ENCODE measurements at places on chromosomes 12 and 14. TPM values are rescaled to one million over a fixed set of nuclear protein-coding genes. Genes with fewer than 3 reads are reported as not detected.

IRAK3 gene
- 3.0 TPM for total RNA-seq

ZFHX2 gene
- 0.44 TPM for total RNA-seq

PRORP gene
- 17.5 TPM for total RNA-seq

DNA sequence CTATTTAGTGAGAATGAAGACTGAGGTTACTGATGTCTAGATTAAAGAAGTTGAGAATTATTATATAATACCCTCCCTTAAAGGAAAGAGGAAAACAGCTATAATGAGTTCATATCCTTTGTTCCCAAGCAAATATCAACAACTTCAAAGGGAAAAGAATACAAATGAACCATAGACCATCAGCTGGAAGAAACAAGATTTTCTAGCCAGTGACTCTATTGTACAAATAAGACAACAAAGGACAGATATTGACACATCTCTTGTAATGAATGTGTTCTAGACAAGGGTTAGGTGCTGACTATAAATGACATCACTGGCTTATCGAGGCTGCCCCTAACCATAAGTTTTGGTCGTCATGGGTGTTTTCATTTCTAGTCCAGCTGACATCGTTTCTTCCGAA is 48.2 kb downstream of the SLC38A4 start:
- ATAC-seq = no peak

TDRD9 gene
- total RNA-seq = 0.16 TPM

KRT79 gene
- total RNA-seq = 0.32 TPM

DNA sequence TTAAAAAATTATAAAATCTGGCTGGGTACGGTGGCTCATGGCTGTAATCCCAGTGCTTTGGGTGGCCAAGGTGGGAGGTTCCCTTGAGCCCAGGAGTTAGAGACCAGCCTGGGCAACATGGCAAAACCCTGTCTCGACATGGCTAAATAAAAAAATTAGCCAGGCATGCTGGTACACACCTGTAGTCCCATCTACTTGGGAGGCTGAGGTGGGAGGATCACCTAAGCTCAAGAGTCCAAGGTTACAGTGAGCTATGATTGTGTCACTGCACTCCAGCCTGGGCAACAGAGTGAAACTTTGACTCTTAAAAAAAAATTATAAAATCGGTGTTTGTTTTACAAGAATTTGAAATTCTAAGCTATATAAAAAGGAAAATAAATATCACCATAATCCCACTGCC is 141.8 kb downstream of the SLC38A6 start:
- ATAC-seq = no peak

- ATAC-seq = peak; percentile 77
These were observed 23.4 kb upstream of the SLC35F4 start for GRCh38 chr14:57889245-57889644.

DNA sequence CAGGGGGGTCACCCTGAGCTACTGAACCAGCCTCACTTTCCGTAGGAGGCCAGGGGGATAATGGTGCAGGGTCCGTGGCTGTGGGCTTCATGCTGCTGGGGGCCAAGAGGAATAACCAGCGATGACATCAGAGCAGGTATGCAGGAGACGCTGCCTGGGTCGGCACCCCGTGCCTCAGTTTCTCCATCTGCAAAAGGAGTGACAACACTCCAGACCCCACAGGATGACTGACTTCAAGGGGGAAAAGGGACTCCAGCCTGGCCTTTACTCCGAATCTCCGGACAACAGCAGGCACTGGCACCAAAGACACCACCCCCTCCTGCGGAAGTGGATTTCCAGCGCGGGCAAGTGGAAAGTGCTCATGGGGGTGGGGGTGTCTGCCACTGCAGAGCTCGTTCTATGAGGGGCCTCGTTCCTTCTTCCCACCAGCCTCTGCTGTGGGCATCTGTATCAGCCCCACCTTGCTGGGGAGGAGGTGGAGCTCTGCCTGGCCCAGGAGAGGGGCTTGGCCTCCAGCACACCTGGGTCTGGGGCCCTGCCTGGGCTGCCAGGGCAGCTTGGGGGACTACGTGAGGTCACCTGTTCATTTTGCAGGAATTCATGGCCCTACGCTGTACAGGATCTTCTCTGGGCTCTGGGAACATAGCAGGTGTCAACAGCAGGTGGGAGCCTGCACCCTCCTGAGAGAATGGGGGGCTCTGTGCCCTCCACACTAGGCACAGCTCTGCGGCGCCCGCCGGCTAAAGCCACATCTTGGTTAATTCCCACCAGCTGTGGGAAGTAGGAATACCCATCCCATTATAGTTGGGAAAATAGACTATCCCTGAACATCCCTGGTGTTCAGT is 216.6 kb upstream of the C14orf180 start:
- ATAC-seq = no peak

CCDC92 gene
- 9.9 TPM for total RNA-seq

- no peak for ATAC-seq
These were observed 4.5 kb upstream of the MAGOHB start for GRCh38 chr12:10617863-10618262.

- no peak for ATAC-seq
These were observed 3.5 kb upstream of the KCNK10 start for GRCh38 chr14:88326352-88327103.

RPS29 gene
- 1,410 TPM for total RNA-seq

TC2N gene
- 52.5 TPM for total RNA-seq

ADAMTS20 gene
- not detected for total RNA-seq

- ATAC-seq = no peak
These were observed 58.4 kb downstream of the ATP2B1 start for GRCh38 chr12:89650239-89650638.

CLEC1A gene
- 0.68 TPM for total RNA-seq

- ATAC-seq = no peak
These were observed 115.4 kb upstream of the KRAS start for GRCh38 chr12:25366122-25366521.

OAS1 gene
- 37.2 TPM for total RNA-seq

FIGNL2 gene
- total RNA-seq = 0.16 TPM

CCNB1IP1 gene
- 27.9 TPM for total RNA-seq

GRCh38 chr12:47223848-47224213 is 144.1 kb upstream of the AMIGO2 start:
- ATAC-seq = no peak

DNA sequence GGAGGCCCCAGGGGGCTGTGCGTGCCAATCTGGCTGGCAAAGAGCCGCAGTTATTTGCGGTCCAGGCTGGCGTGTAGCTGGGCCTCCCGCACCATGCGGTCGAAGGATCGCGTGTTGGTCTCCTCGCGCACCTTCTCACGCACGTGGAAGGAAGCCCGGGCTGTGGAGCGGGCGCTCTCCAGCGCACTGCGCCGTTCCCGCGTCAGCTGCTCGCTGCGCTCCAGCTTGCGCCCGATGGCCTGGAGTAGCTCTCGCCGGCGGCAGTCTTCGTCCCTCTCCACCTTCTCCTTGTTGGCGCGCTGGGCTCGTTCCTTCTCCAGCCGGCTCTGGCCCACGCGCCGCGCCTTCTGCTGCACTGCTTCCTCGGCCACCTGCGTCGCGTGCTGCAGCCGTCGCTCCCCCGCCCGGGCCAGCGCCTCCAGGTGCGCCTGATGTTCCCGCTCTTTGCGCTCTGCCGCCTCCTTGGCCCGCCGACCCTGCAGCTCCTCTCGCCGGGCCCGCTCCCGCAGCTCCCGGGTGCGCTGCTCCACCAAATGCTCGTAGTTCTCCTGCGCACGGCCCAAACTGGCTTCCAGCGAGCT is 3.1 kb downstream of the CCDC177 start:
- ATAC-seq = no peak

GRCh38 chr14:64998455-64998931 is 11.8 kb downstream of the FNTB start:
- peak; percentile 84 for ATAC-seq

- no peak for ATAC-seq
These were observed 99.1 kb upstream of the FOXN3 start for GRCh38 chr14:89516173-89516572.

UNG gene
- total RNA-seq = 32.0 TPM

- ATAC-seq = no peak
These were observed 121.9 kb downstream of the KITLG start for GRCh38 chr12:88458327-88458726.

P2RX2 gene
- total RNA-seq = not detected

DNA sequence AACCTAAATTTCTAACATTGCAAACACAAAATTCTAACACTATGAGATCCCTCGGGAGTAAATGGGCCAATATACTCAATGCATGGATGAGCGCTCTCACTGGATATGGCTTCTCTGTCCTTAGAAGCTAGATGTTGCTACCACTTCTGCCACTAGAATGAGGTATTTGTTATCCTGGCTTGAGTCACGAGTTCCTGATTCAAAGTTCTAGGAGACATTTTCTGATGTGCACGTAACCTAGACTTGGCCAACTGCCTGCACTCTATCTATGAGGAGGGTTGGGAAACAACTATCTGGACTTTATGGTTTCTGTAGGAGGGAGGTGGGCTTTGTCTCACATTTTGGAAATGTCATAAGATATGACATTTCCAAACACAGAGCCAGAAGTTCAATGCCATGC is 37.6 kb downstream of the FERMT2 start:
- ATAC-seq = no peak

COL2A1 gene
- not detected for total RNA-seq

GRCh38 chr12:109544955-109545531 is 28.3 kb downstream of the MMAB start:
- ATAC-seq = peak; percentile 41

GPR68 gene
- 11.6 TPM for total RNA-seq

DNA sequence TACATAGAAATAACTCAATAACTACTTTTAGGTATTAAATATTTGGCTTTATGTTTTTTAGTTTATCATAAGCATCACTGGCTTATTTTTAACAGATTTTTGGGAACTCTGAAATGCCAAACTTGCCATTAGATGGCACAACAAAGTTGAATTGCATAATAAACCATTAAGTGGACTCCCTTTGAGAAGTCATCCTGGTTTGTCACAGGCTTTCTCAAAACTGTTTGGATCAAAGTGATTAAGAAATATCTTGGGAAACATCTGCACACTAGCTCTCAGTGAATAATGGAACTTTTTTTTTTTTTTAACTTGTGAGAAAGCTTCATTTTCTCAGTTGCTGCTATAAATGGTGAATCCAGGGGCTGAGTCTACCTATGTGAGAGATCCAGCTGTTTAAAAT is 4.3 kb downstream of the SLC16A7 start:
- ATAC-seq = no peak

NR4A1 gene
- total RNA-seq = 2.0 TPM

- ATAC-seq = no peak
These were observed 161.8 kb downstream of the SRGAP1 start for GRCh38 chr12:64006211-64006825.

PTPN11 gene
- 53.6 TPM for total RNA-seq

GRCh38 chr12:68432622-68433021 is 100.5 kb upstream of the MDM1 start:
- ATAC-seq = no peak

DNA sequence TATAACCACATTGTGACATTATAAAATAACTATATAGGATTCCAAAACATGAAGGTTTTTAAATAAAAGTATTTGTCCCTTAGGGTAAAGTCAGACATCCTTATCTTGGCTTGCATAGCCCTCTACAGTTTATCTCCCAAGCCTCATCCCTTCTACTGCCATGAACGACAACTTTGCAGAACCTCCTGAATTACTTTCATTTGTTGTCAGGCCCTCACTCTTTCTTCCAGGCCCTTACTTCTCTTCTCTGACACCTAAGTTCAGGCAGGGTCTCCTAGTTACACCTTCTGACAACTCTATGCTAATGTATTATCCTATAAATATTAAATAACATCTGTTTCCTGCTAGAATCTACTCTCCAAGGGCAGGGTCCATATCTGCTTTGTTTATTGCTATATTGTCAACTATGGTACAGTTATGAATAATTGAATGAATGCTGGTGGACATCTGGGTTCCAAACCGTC is 115.7 kb upstream of the MDM1 start:
- no peak for ATAC-seq

FAM186B gene
- 0.36 TPM for total RNA-seq

LMNTD1 gene
- total RNA-seq = 0.32 TPM

- no peak for ATAC-seq
These were observed 89.7 kb downstream of the TMTC1 start for GRCh38 chr12:29694002-29694401.

COX8C gene
- total RNA-seq = not detected

DNA sequence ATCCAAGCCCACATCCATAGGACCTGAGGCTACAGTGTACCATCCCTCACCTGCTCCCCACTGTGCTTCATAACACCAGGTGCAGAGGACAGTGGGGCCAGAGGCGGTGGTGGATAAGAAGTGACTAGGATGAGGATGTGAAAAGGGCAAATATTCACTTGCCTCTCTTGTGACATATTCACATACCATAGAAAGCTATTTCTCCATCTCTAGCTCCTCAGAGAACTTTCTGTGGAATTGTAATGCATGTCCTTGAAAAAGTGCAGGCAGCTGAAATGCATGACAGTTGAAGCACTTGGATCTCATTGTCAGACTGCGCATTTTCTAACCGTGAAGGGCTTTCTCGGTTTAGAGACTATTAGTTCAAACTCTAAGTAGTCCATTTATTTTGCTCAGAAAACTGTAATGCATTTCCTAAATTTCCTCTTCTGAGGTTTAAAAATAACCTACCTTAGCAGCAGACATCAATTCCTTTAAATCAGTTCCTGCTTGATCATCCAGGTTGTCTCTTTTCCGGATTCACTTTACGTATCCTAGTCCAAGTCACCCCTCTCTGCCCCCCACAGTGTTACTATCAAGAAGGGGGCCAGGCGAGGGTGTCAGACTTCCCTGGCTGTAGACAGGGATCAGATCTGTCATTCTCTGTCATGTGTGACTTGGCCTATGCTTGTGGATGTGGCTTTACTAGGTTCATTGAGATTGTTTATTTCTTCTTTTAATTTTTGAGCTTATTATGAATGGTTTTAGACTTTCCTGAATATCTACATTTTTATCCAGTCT is 984.0 kb upstream of the TMEM132C start:
- ATAC-seq = no peak

GRCh38 chr12:46573347-46573658 is 200.7 kb upstream of the SLC38A2 start:
- no peak for ATAC-seq

DNA sequence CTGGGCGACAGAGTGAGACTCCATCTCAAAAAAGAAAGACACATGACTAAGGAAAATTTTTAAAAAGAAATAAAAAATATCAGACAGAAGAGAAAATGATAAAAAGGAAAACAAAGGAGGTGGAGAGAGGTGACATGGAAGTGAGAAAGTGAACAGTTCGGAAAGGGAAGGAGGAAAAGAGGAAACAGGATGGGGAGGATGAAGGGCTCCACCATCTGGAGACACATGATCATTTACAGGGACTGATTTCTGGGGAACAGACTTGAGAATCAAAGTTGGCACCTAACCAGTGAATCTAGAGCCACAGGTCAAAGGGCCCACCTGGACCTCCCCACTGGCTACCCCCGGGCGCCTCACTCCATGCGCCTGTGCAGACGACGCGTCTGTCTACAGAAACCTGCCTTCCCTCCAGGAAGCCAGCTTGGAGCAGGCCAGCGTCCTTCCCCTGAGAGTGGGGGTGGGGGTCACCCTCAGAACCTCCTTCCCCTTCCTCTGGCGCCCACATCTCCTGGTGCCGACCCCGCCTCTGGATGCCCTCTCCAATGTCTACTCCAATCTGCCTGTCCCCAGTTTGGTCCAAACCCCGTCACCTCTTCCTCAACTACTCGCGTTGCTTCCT is 60.5 kb downstream of the AMN start:
- ATAC-seq = no peak

DNA sequence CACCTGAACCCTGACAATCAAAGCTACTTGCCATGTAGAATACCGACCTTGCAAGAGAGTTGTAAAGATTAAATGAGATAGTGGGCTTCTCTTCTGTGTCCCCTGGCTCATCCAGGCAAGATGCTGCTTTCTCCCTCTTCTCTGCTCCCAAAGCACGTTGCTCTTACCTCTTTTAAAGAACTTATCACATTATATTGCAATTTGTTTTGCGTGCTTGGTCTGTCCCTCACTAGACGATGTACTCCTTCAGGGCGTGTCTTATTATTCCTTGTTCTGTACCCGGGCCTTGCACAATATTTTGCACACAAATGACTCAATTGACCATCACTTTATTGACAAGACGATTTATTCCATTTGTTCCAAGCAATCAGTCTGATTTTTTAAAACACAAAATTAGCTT is 3.3 kb downstream of the DCN start:
- ATAC-seq = peak; percentile 44
